ENCODE measurements at places on chromosomes 4 and X.

- no peak for DNase-seq
Measured at GRCh38 chrX:41781500-41781899, 57.5 kb downstream of the GPR82 start.

DNA sequence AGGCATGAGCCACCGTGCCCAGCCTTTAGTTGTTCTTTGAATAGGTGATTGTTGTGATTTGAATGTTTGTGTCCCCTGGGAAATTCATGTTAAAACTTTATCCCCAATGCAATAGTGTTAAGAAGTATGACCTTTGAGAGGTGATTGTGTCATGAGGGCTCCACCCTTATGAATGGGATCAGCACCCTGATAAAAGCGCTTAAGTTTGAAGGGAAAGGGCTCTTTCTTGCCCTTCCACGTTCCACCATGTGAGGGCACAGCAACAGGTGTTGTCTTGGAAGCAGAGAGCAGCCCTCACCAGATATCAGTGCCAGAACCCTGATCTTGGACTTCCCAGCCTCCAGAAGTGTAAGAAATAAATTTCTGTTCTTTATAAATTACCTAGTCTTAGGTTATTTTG is 33.7 kb upstream of the RP2 start:
- DNase-seq = no peak

GRCh38 chr4:164313853-164314252 is 440.1 kb upstream of the SMIM31 start:
- DNase-seq = no peak

DNA sequence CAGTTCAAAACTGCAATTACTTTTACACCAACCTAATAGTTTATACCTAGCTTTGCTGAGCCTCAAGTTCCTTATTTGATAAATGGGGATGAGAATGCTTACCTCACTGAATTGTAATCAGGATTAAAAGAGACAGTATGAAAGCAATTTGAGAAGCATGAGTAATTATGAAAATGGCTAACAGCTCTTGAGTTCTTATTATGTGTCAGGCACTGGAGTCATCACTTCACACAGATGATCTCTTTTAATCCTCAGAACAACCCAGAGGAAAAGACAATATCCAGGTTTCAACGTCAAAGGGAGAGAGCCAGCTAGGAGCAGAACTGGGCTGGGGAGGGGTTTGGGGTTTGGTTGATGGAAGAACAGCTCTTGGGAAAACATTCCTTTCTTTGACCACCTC is 221.0 kb upstream of the NWD2 start:
- no peak for DNase-seq

GRCh38 chr4:108774809-108775530 is 12.1 kb upstream of the ETNPPL start:
- no peak for DNase-seq

- no peak for DNase-seq
Measured at GRCh38 chrX:118990512-118991227, 16.3 kb downstream of the LONRF3 start.

GRCh38 chr4:37812713-37813112 is 13.8 kb upstream of the PGM2 start:
- no peak for DNase-seq

DNA sequence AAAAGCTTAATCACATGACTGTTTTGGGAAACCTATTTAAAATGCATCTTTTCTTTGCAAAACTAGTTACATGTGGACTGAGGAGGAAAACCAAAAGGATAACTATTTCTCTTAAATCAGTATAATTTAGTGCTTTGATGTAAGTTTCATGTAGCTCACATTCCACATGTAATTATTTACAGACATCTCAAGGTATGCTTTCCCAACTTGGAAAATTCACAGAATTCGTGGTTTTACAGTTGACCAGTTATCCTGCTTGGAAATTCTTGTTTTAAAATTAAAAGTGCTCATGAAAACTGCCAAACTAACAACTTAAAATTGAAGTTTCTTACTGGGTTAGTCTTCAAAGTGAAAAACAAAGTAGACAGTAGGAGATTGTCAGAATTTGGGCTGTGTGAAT is 52.4 kb downstream of the EDNRA start:
- no peak for DNase-seq

Data from stimulated activated CD4-positive, alpha-beta T cell treated with anti-CD3 and anti-CD28 coated beads, Interleukin-1b, Interleukin-23, amount 100 ng/mL, for 1 hour (primary cell).